ENCODE measurements at places on chromosomes 7 and 10.

DNA sequence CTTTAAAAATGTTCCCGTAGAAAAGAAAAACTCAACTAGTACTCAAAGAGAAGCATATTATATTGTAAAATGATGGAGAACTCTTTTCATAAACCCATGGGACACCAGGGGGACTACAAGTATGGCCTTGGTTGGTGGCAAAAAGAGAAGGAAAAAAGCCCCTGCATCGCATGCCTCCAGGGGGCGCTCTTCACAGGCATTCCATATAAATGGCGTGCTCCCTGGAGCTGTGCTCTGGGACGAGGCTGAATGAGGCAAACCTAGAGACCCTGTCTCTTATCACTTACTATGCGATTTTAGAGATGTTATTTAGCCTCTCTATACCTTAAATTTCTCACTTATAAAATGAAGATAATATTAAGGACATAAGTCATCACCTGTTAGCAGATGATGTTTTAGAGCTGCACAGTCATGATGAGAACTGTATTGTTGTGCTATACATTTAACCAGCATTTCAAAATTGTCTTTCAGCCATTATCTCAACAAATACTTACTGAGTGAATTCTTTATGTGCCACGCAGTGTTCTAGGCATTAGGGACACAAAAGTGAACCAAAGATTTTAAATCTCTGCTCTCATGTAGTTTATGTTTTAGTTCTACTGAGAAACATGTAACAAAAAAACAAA, 105.8 kb downstream of the ARHGAP21 start:
- DNase-seq: no peak

- DNase-seq: no peak
Measured at GRCh38 chr10:80602881-80603280, 65.2 kb downstream of the SH2D4B start.

GRCh38 chr10:32169556-32169955, 113.3 kb upstream of the KIF5B start:
- DNase-seq: no peak

DNA sequence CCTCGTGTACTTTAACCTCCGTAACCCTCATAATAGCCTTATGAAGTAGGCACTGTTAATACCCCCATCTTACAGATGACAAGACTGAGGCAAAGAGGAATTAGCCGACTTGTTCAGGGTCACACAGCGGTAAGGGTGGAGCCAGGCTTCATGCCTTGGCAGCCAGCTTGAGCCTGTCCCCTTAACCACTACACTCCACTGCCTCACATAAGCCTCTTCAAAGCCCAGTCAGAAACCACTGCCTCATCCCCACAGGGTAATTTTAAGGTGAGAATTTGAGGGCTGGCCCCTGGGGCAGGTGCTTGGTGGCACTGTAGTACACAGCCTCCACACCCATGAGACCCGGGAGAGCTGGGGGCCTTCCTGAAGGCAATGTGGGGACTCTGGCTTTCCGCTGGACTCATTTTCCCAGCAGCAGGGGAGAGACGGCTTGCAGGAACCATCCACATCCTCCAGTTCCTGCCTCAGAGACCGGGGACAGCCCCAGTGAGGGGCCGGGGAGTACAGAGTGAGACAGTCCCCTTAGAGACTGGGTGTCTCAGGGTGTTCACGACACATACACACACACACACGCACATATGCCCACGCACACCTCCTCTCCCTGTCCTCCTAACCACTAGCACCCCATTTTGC, 7.6 kb upstream of the C10orf105 start:
- DNase-seq: no peak

- no peak for DNase-seq
Measured at GRCh38 chr10:63657761-63658160, 136.6 kb downstream of the REEP3 start.

DNA sequence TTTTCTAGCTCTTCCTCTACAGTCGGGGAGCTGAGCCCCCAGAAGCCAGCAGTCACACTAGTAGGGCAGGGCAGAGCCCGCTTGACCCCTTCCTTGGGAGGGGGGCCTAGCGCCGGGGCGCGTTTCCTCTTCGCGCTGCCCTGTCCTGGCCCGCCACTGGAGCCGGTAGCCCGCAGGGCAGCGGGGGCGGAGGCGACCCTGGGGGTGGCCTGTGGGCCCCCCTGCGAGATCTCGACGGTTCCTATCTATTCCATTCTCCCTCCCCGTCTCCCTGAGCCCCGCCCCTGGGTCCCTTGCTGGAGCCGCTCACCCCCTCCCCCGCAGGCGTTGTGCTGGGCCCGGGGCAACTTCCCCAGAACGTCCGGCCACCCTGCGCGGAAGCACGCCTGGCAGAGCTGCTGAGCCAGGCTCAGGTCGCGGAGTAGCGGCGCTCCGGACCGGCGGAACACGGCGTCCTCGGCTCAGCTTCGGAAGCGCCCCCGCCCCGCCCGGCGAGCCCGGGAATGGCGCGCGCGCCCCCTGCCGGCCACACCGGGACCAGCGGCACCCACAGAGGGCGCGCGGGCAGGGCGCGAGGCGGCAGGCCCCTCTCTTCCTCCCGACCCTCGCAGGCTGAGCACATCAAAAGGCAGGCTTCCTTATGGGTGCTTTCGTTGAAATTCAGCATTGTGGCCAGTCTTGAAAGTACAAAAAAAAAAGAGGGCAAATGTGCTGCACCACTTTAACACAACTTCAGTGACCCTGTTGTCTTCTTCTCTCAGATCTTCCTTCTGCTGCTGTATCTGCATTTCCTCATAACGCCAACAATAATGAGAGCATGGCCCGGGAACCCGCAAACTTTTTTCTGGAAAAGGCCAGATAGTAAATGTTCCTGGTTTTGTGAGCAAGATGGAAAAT, 327.6 kb downstream of the TNS3 start:
- DNase-seq: no peak

GRCh38 chr7:138662076-138662990, 38.8 kb downstream of the SVOPL start:
- no peak for DNase-seq

DNA sequence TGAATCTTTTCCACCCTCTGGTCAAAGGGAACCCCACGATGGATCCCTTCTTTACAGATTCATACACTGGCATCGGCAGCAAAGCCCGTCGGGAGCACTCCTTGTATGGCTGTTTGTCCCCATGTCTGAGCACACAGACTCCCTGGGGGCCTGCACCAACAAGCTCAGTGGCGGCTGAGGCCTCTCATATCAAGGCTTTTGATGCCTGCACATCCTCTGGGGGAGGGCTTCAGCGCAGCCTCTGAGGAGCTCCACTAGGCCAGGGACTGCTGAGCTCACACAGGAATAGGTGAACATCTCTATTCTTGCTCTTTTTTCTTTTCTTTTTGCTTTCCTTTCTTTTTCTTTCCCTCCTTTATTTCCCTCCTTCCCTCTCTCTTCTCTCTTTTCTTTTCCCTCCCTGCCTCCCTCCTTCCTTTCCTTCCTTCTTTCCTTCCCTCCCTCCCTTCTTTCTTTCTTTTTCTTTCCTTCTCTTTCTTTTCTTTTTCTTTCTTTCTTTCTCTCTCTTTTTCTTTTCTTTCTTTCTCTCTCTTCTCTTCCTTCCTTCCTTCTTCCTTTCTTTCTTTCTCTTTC, 174.6 kb downstream of the CCDC3 start:
- no peak for DNase-seq

- DNase-seq: no peak
Measured at GRCh38 chr7:70301673-70302185, 703.5 kb downstream of the AUTS2 start.

Data from stimulated activated CD4-positive, alpha-beta T cell treated with anti-CD3 and anti-CD28 coated beads, TNF-alpha, amount 100 ng/mL, for 1 hour (primary cell).